ENCODE measurements at places on chromosomes 4 and X.

GRCh38 chrX:153463031-153463430 is 7.3 kb downstream of the HAUS7 start:
- DNase-seq, result no peak

- DNase-seq, result no peak
Observed at GRCh38 chr4:87387237-87387636, 3.8 kb downstream of the HSD17B11 start.

DNA sequence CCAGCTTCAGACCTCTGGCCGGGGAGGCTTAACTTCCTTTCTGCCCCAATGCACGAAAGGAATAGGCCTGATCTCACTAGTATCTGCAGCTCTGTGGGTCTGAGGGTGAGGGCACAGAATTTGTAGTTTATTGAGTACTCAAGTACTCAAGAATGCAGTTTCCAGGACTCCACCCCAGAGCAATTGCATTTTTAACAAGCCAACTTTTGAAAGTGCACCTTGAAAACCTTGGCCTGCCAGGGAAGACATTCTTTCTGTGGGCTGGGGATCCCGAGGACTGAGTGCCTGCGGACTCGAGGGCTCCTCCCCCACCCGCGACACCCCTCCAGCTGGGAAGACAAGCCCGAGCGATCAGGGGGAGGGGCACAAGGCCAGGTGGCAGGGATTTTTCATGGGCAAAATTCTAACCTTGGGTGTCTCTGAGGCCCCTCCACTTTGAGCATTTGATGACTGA is 22.4 kb downstream of the RS1 start:
- DNase-seq, result no peak

GRCh38 chrX:154739952-154740465 is 10.9 kb downstream of the GAB3 start:
- DNase-seq, result no peak

DNA sequence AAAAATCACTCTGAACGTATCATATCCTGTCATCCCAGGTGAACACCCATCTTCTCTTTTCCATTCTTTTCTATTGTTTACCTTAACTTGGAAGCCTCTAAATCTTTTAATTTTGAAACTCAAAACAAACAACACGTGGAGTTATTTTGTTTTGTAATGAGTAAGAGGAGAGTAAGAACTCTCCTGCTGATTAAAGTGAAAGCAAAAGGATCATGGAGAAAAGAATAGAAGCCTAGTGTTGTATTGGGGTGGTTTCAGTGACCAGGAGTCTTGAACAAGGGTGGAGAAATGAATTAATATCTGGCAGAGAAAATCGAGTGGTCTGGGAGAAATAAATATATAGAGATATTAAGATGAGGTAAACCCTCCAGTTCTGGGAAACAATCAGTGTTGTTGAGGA is 237.4 kb upstream of the UGT8 start:
- no peak for DNase-seq

DNA sequence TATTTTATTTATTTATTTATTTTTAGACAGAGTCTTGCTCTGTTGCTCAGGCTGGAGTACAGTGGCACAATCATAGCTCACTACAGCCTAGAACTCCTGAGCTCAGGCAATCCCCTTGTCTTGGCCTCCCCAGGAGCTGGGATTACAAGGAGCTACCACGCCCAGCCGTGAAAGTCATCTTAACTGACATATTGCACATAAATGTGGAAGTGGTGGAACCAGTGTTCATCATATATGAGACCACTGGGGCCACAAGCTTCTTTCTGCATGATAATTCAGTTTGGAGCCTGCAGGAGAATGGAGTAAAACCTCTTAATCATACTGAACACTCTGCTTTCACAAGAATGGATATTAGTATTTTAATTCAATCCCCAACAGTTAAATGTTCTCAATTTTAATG is 12.5 kb upstream of the CTSO start:
- no peak for DNase-seq

GRCh38 chr4:55906989-55907388 is 41.8 kb upstream of the CEP135 start:
- DNase-seq, result no peak

GRCh38 chr4:176781739-176782100 is 11.0 kb downstream of the VEGFC start:
- DNase-seq, result no peak

- no peak for DNase-seq
Observed at GRCh38 chr4:182918044-182918607, 940 bp upstream of the DCTD start.

DNA sequence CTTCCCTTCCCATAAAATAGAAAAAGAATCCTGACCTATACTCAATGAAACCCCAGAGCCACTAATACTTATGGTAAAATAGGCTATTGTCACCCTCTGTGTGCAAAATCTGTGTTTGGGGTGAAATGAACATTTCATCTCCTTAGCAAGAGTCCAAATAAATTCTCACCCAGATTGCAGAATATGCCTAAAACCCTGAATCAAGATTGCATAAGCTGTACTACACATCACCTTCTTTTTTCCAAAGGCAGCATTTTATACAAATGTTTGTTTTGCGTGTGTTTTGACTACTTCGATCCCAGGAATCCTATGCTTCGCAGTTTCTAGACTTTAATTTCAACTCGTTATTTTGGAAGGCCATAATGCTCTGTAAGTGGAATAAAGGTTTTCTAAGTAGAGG is 12.2 kb upstream of the HADH start:
- no peak for DNase-seq

DNA sequence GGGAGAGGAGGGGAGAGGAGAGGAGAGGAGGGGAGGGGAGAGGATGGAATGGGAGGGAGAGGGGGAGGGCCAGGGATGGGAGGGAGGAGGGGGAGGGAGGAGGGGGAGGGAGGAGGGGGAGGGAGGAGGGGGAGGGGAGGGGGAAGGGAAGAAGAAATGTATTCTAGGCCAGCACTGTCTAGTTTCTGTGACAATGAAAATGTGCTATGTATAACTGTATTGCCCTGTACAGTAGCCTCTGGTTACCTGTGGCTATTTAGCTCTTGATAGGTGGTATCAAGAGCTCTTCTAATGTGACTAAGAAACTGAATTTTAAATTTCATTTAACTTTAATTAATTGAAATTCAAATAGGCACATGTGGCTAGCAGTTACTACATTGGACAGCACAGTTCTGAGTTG is 143.1 kb downstream of the BTC start:
- no peak for DNase-seq

DNA sequence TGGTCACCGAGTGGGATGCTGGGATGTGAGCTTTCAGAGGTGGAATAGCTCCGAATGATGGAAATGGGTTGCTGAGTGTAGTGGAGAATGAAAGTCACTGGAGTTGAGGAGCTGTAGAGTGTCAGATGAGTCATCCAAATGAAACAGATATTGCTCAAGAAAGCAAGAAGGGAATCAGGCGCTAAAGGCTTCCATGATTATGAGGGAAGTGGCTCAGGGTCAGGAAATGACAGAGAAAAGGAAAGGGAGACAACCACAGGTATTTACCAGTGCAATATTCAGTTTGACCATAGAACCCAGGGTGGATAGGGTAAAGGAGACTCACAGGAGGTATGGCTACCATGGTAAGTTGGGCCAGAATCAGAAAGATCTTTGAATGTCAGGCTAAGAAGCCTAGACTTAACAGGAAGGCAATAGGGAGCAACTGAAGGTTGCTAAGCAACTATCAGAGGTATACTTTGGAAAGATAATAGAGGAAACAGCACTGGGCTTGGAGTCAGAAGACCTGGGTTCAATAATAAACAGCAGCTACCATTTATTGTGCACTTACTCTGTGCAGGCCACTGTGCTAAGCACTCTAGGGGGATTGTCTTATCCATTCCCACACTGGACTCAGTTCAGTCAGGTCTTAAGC is 11.7 kb downstream of the LAS1L start:
- DNase-seq, result no peak

GRCh38 chrX:45849261-45849862 is 648.7 kb upstream of the DIPK2B start:
- no peak for DNase-seq

DNA sequence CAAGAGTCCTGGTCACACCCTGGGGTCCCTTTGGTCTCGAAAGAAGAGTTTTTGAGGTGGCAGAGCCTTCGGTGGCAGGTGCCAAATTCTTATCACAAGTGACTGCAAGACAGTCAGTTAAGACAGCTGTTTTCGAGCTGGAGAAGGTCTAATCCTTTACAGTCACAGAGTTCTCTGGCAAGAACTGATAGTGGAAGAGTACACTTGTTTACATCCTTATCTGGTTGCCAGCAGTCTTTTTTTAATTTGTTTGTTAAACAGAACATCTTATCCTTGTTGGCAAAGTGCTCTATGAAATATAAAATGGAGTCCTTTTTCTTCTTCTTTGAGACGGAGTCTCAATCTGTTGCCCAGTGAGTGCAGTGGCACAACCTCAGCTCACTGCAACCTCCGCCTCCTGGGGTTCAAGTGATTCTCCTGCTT is 50.4 kb upstream of the ELOVL6 start:
- DNase-seq, result no peak

DNA sequence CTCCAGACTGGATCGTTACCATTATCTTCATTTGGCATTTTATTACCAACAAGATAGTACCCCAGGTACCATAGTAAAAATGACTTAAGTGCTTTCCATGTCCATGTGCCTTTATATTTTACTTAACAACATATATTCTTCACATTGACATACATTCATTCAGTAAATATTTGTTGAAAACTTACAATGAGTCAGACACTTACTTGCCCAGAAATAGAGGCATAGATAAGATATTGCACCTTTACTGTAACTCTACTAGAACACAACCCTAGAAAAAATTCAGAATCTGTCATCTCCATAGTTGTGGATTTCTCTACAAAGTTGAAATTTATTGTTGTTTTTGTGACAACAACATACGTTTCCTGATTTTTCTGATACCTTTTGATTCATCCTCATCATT is 640.6 kb downstream of the RPA4 start:
- DNase-seq, result no peak

DNA sequence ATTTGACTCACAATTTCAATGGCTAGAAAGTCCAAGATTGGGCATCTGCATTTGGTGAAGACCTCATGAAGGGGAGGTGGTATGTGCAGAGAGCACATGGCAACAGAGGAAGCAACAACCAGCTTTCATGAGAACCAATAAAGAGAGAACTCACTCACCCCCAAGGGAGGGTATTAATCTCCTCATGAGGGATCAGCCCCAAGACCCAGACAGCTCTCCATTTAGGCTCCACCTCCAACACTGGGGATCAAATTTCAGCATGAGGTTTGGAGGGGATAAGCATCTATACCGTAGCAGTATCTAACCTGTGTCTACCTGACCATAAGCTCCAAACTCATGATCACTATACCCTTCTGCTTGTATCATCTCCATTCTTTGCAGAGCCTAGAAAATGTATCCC is 9.3 kb upstream of the TBC1D19 start:
- no peak for DNase-seq

DNA sequence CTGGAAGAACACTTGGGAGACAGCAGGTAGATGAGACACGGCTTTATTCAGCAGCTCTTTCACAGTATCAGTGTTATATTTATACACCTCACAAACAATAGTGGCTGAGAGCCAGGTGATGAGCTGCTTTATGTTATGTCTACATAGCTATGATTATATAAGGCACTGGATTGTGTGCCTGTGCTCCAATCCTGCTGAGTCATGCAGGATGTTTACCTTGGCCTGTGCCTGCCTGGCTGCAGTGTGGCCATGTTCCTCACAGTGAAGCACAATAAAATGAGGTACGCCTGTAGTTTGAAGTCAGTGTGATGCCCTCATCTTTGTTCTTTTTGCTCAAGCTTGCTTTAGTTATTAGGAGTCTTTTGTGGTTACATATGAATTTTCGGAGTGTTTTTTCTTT is 31.3 kb downstream of the CXCL13 start:
- DNase-seq, result no peak

GRCh38 chrX:153611298-153612095 is 12.6 kb upstream of the CCNQ start:
- no peak for DNase-seq

DNA sequence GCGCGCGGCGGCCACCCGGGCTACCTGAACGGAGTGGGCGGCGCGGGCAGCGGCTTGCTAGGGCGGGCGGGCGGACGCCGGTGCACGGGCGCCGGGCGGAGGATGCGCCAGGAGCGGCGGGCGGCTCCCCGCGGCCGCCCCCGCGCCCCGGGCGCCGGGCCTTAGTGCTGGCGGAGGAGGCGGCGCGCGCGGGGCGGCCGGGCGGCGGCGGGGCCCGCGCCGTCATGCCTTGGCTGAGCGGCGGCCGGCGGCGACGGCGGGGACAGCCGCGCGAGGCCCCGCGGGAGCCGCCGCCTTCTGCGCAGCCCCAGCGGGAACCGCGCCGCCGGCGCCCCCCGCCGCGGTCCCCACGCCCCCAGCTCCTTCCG is 48.2 kb downstream of the CLDN34 start:
- DNase-seq, result no peak

DNA sequence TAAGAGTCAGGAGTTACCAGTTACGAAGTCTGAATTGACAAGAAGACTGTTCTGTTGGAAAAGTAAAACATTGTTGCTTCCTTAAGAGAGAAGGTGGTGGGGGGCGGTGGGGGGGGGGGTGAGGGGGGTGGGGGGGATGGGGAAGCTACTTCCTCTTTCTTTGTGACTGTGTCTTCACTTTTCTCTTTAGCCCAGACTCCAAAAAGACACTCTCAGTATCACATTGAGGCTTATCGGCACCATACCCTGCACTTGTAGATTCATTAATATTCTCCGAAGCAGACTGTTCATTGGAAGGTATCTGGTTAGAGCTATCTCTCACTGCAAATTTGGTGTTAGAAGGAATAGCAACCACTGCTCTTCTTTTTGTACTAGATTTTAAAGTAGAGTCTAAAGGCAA is 94.5 kb upstream of the IL13RA1 start:
- DNase-seq, result no peak

DNA sequence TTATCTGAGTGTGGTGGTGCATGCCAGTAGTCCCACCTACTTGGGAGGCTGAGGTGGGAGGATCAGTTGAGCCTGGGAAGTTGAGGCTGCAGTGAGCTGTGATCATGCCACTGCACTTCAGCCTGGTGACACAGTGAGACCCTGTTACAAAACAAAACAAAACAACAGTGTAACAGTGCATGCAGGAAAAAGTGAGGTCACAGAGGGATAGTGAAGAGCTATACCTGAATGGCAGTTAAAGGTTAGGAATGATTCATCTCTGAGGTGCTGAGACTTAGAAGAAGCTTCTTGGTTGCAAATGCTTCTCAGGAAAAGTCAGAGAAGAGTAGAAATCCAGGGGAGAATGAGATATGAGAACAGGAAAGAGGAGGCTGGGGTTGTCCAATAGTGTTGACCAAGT is 178.7 kb downstream of the FRAS1 start:
- DNase-seq, result no peak
